ENCODE measurements at places on chromosomes 7 and 10. TPM values are rescaled to one million over a fixed set of nuclear protein-coding genes. Genes with fewer than 3 reads are reported as not detected.

GRCh38 chr7:100371561-100372171 lies 1.6 kb upstream of the PILRA start:
- no peaks in the 10 kb centered on the region for H3K36me3 ChIP-seq
- peak overlapping the region; percentile 51 for H3K27ac ChIP-seq
- DNase-seq = no peak
- no peaks in the 10 kb centered on the region for H3K27me3 ChIP-seq
- no peaks in the 10 kb centered on the region for H3K4me1 ChIP-seq

GRCh38 chr10:63474488-63474887 lies 8.7 kb upstream of the JMJD1C start:
- no peak overlapping the region for H3K4me3 ChIP-seq
- no peaks in the 10 kb centered on the region for H3K27me3 ChIP-seq
- no peaks in the 10 kb centered on the region for H3K36me3 ChIP-seq
- H3K27ac ChIP-seq = no peak overlapping the region
- DNase-seq = no peak
- no peaks in the 10 kb centered on the region for H3K4me1 ChIP-seq

DNA sequence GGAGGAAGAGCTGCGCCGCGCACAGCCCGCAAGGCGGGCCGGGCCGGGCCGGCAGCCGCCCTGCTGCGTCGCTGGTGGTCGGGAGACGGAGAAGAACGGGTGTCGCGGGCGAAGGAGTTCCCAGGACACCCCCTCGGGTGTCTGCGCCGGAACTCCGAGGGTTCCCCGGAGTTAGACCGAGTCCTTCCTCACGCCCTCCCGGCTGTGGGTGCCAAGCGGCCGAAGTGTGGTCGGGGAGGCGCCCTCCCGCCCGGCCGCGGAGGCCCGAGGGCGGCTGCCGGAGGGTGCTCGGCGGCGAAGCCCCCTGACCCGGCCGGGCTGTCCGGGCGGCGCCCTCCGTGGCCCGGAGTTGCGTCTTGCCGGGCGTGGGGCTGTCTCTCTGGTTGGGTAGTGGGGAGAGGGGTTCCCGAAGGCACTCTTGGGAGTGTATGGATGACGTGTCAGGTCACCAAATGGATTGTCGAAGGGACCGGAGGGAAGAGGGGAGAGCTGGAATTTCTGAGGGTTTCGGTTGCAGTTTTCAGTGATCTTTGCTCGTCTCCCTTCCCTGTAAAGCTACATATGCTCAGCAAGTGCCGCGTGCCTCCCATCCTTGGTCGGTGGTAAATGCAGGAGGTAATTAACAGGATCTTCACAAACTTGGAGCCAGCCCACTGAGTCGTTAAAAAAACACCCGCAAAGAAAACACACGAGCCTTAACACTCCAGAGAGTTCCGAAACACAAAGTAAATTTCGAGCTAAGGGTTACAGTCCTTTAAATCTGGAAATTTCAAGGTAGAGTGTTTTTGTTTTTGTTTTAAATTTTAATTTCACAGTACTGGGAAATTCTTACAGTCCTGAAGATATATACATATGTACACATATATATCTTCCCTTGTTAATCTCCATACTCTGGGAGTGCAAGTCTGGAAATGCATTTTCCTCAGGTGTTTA lies 871 bp downstream of the ST7 start:
- DNase-seq = peak; percentile 94
- peak overlapping the region; percentile 99 for H3K27ac ChIP-seq
- no peaks in the 10 kb centered on the region for H3K27me3 ChIP-seq
- H3K4me1 ChIP-seq = peaks cover 20% of the 10 kb centered on the region
- H3K4me3 ChIP-seq = peak overlapping the region; percentile 77

BMPER gene
- total RNA-seq = 13.8 TPM

DNA sequence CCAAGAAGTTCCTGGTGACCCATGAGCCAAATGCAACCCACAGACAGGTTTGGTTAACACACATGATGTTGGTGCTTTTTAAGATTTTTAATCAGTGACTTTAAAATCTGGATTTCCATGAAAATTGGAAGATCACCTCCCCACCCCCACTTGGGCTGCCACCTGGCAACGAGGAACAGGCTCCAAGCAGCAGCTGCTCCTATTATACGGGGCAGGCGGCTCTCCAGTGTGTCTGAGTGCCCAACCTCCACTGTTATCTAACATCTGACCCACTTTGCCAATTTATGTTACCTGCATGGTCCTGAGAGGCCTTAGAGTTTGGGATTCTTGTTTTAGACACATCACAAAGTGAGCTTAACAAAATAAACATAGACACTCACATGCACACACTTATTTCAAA lies 56.4 kb downstream of the SGMS1 start:
- no peaks in the 10 kb centered on the region for H3K36me3 ChIP-seq
- H3K4me3 ChIP-seq = no peak overlapping the region
- DNase-seq = no peak

DNA sequence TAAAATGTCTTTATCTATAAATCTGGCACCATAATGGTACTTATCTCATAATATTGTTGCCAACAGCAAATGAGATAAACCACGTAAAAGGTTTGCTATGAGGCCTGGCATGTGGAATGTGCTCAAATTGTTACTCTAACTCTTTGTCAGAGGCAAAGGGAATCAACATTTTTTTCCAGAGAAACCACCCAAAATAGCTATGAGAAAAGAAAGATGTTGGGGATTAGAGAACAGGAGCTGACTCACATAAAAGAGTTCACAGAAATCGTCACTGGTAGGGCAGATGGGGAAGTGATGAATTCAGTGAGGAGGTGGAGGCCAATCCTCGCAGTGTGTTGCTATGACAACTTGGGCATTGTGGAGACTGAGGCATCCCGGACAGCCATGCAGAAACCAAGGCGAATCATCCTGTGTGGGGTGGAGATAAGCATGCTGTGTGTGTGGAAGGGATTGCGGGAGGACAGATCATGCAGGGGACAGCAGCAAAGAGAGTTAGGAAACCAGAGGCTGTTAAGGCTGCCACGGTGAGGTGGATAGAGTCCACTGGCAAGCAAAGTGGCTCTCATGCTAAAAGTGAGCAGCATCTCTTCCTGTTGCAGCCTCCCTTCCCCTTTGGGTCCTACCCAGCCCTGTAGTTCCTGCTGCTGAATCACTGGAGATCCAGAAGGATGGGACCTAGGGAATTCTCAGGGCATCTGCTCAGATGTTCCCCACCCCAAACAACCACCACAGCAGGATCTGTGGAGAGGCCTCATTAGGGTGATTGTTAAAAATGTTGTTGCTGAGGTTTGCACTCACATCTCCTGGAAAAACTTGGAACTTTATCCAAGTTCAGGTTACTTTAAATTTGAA lies 103.9 kb downstream of the CUBN start:
- no peaks in the 10 kb centered on the region for H3K36me3 ChIP-seq
- no peaks in the 10 kb centered on the region for H3K27me3 ChIP-seq
- peak overlapping the region; percentile 78 for H3K27ac ChIP-seq
- no peak for DNase-seq
- H3K4me1 ChIP-seq = peaks cover 15% of the 10 kb centered on the region

- no peaks in the 10 kb centered on the region for H3K36me3 ChIP-seq
- no peak overlapping the region for H3K27ac ChIP-seq
- no peaks in the 10 kb centered on the region for H3K4me1 ChIP-seq
- H3K27me3 ChIP-seq = no peaks in the 10 kb centered on the region
- peak; percentile 91 for DNase-seq
- no peak overlapping the region for H3K4me3 ChIP-seq
These were observed 140.4 kb upstream of the BMPER start for GRCh38 chr7:33764752-33765451.

DNA sequence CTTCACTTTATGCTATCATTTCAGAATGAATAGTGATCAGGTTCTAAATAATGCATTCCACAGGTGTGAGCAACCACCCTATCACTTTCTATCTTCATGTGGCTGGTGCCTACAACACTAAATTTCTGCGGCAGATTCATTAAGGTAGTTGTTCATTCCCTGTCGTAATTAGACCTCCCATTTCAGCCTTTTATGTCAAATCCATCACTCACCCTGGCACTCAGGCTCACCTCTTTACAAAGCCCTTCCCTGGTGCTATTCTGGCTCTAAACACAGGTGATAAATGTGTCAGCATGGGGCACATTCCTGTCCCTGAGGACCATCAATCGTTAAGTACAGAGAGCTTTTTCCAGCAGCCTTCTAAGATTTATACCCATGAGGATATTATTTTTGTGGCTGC lies 300.0 kb upstream of the C7orf33 start:
- H3K4me3 ChIP-seq = no peak overlapping the region
- no peak overlapping the region for H3K27ac ChIP-seq
- H3K27me3 ChIP-seq = no peaks in the 10 kb centered on the region
- no peak for DNase-seq
- H3K36me3 ChIP-seq = no peaks in the 10 kb centered on the region
- H3K4me1 ChIP-seq = no peaks in the 10 kb centered on the region

OPN4 gene
- not detected for total RNA-seq

DNA sequence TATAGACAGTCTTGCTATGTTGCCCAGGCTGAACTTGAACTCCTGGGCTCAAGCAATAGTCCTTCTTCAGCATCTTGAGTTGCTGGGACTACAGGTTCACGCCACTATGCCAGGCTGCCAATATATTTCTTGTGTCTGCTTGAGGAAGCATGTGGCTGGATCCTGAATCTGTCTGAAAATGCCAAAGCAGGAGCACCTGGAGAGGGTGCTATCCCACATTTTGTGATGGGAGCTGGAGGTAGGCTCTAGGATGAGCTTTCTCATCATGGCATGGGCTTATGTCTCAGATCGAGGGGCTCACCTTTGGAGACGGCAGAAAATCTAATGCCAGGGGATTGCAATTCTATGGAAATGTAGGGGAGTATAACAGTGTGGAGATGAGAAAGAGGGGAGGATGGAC lies 744.2 kb downstream of the GRID1 start:
- no peaks in the 10 kb centered on the region for H3K36me3 ChIP-seq
- H3K4me3 ChIP-seq = no peak overlapping the region
- no peaks in the 10 kb centered on the region for H3K27me3 ChIP-seq
- H3K27ac ChIP-seq = no peak overlapping the region
- no peaks in the 10 kb centered on the region for H3K4me1 ChIP-seq

DNA sequence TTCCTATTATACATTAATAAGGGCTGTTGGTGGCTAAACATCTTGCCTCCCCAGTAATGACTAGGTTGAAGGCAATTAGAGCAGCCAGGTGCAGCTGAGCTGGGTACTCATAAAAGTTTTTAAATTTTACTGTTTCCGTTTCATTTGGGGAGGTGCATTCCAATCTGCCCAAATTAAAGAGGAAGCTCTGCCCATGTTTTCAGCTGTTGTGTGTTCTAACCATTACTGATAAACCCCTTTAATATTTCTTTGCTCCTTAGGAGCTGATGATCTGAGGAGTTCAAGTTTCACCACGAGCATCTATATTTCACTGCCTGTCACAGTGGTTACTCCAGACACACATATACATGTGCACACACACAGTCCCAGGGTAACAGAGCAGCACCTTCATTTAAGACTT lies 94.4 kb downstream of the JAZF1 start:
- H3K4me3 ChIP-seq = no peak overlapping the region
- DNase-seq = no peak

DNA sequence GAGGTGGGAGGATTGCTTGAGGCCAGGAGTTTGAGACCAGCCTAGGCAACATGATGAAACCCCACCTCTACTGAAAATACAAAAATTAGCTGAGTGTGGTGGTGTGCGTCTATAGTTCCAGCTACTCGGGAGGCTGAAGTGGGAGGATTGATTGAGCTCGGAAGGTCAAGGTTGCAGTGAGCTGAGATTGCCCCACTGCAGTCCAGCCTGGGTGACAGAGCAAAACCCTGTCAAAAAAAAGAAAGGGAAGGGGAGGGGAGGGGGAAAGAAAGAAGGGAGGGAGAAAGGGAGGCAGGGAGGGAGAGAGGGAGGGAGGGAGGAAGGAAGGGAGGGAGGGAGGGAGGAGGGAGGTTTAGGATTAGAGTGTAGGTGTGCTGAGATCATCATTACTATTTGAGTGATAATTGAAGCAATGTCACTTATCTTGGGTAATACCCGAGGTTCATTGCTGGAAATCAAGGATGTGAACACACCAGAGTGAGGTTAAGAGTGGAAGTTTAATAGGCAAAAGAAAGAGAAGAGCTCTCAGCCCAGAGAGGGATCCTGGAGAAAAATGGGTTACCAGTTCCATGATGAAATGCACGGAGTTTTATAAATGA lies 27.6 kb downstream of the VCL start:
- peaks cover 8% of the 10 kb centered on the region for H3K36me3 ChIP-seq
- no peak for DNase-seq
- no peak overlapping the region for H3K4me3 ChIP-seq
- H3K4me1 ChIP-seq = peaks cover 36% of the 10 kb centered on the region
- peak overlapping the region; percentile 1 for H3K27ac ChIP-seq

DNA sequence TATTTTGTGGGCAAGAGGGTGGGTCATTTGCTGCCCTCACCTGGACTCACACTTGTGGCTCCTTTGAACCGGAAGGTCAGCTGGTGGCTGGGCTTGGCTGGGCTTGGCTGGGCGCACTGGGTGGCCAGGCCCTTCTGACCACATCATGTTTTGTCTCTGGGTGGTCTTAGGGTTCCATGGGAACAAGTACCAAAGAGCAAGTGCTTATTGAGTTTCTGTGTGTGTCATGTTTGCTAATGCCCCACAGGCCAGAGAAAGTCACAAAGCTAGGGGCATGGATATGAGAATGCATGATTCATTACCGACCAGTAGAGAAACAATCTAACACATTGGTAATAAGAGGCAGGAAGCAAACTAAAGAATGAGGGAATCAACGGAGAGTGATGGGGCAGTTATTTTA lies 33.6 kb upstream of the NRP1 start:
- H3K4me1 ChIP-seq = no peaks in the 10 kb centered on the region
- DNase-seq = no peak
- H3K4me3 ChIP-seq = no peak overlapping the region
- no peaks in the 10 kb centered on the region for H3K36me3 ChIP-seq
- H3K27me3 ChIP-seq = no peaks in the 10 kb centered on the region
- H3K27ac ChIP-seq = no peak overlapping the region

- peak; percentile 49 for DNase-seq
- no peaks in the 10 kb centered on the region for H3K27me3 ChIP-seq
- H3K36me3 ChIP-seq = no peaks in the 10 kb centered on the region
- peak overlapping the region; percentile 74 for H3K27ac ChIP-seq
- H3K4me1 ChIP-seq = peaks cover 26% of the 10 kb centered on the region
- no peak overlapping the region for H3K4me3 ChIP-seq
These were observed 31.8 kb upstream of the TM9SF3 start for GRCh38 chr10:96618653-96619052.

DNA sequence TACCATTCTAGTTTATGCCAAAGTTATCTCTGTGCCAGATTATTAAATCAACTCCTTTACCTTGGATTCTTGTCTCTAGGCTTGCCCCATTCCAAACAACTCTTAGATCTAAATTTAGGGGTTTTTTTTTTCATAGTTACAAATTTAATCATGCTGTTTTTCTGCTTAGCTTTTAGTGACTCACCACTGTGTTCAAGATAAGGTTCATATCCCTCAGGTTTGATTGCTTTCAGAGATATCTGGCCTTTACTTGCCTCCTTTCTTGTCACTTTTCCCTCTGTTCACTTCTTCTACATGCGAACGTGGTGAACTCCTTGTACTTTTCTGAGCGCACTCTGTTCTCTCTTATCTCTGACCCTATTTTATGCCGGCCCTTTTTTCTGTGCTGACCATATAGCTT lies 78.2 kb downstream of the VPS50 start:
- no peaks in the 10 kb centered on the region for H3K4me1 ChIP-seq
- H3K4me3 ChIP-seq = no peak overlapping the region
- no peaks in the 10 kb centered on the region for H3K27me3 ChIP-seq
- no peak for DNase-seq

Measured in lung (tissue), 17 donors.